ENCODE measurements at places on chromosomes 3 and 15.

- no peak for DNase-seq
Measured at GRCh38 chr3:106067711-106068110, 198.9 kb upstream of the CBLB start.

DNA sequence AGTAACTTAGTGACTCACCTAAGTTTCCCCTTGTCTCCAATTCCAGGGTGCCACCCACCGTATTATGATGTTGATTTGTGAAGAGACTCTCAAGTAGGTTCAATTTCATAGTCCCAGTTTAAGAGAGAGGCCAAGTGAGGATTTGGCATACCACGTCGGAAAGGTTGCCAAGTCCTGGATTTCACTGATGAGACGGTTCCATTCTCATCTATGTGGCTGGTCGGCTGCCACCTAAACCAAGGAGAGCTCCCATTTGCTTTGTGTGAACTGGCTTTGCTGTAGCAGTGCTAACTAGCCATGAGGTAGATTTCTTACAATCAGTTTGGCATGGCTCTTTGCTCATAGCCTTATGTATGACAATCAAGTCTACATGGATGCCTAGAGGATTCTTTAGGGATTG lies 653.6 kb downstream of the NLGN1 start:
- no peak for DNase-seq

DNA sequence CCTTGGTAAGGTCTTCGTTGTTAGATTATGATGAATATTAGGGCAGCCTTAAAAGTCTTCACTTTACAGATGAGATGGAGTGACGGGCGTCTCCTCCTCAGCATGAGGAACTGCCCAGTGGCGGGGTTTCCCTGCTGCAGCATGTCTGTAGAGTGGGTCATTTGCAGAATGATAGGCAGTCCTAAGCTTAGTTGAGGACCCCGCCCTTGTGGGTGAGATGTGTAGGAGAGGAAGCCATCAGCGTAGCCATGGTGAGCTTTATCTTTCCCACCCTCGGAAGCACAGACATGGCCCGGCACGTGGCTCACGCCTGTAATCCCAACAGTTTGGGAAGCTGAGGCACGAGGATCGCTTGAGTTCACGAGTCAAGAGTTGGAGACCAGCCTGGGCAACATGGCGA lies 877 bp downstream of the NIT2 start:
- DNase-seq: no peak

DNA sequence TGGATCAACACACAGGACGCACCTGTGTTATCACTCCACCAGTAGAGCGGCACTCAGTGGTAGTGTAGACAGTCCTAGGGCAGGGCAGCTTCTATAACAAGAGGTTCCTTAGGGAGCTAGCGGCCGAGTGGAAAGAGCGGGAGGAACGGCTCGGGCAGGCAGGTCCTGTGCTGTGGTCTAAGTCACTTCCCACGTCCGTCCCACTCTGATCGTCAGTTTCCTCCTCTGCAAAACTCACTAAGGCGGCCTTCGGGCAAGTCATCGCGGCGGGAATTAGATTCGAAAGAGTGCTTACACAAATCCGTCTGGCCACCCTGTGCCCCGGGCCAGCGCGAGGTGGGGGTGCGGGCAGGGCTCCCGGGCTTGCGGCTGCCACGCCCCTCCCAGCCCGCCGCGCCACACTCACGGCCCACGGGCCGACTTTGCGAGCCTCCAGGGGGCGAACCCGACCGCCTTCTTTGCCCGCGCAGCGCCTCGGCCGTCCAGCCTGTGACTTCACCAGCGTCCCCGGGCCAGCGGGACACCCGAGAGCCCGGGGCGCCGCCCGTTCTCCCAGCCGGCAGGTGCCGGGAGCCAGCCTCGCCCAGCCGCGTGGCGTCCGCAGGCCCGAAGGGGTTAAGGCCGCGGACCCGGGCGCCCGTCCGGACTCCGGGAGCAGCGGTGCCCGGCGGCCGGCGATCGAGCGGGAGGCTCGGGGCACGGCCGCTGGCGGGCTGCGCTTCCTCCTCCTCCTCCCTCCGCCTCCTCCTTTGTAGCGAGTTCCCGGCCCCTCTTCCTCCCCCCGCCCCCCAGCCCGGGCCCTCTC lies 416 bp upstream of the CORO2B start:
- no peak for DNase-seq

DNA sequence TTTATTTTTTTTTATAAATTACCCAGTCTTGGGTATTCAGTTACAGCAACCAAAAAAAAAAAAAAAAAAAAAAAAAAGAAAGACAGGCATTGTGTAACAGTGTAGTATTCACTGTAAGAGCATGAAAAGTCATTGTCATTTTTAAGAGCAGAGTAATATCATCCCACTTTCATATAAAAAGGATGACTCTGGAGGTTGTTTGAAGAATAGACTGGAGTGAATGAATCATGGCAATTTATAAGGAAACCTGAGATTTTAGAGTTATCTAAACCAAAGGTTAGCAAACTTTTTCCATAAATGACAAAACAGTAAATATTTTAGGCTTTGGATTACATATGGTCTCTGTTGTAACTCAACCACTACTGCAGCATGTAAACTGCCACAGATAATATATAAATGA lies 794.9 kb downstream of the NTRK3 start:
- no peak for DNase-seq

DNA sequence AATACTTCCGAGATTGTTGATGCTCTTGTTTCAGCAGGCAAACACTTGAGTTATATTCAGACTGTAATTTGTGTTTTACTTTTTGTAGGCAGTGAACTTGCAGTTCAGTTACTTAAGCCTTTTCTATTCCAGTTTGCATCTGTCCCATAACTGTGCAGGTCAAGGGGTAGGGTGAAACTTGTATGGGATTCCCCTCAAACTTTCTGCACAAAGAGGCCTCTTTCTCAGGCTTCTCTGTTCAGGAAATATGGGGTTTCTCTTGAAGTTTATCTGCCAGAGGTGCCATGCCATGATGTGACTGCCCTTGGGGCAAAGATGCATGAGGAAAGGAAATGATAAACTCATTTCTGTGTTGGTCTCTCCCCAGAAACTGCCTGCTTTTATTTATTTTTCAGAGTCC lies 66.7 kb downstream of the SLC24A1 start:
- no peak for DNase-seq

DNA sequence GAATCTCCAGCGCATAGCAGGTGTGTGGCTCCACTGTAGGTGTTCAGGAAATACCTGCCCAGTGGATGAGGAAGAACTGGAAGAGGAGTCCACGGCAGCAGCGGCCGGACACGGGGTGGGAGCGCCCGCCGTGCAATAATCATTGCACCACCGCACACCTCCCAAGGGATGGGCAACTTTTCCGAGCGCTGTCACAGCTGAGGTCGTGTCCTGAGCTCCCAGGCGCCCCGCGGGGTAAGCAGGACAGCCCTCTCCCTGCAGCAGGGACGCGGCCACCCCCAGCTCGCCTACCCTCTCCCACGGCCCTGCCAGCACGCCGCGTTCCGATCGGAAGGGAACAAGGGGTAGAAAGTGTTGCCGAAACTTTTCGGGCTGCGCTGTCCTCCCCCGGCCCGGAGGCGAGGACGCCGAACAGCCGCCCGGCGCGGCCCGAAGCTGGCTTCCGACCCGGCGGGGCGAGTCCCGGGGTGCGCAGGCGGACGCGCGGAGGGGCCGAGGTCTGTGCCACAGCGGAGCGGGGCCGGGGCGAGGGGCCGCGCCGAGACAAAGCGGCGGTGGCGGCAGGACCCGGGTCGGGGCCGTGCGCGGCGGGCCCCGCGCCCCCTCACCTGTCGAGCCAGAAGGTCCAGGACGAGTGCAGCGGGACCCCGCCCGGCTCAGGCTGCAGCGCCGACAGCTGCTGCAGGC lies 475 bp downstream of the EIF4E3 start:
- no peak for DNase-seq

- DNase-seq: no peak
Measured at GRCh38 chr15:55897560-55898336, 95.7 kb downstream of the NEDD4 start.

DNA sequence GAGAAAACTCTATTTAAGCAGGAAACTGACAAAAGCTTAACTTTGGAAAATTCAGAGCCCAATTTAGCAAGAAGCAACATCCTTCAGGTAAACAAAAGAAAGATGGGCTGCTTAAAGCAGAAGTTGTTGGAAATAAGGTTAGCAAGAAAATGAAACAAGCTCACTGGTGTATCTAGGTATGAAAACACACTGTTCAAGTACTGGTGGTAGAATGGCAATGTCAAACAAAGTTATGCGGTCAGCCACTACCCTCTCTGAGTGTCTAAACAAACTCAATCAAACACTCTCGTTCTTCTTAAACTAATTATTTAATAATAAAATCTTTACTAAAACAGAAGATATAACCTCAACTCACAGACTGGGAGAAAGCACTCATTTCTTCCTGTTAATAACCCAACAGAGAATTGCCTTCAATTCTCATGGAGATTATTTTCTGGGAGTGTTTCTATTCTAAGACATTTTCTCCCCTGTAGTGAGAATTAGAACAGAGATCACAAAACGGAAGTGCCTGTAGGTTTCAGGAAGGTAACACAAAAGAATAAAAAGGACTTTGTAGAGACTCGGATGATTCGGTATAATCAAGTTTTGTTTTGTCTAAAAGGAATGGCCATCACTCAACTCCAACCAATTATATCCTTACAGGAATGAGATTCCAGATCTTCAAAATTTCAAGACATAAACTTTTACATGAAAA lies 28.9 kb downstream of the PRICKLE2 start:
- DNase-seq: no peak

DNA sequence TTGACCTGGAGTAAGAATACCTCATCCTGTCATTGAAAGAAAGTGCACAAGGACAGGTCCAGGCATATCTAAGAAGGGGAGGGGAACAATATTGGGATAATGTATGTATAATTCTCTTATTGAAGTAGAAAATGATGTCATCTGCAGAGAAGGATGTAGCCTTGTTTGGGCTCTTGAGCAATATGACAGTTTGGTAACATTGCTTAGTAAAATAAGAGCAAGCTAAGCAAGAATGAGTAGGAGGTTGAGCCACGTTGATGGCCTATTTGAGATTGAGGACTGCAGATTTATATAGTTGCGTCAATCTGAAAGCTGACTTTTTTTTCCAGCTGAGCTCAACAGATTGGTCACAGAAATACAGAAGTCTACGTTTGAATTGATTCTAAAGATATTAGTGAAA lies 145.2 kb downstream of the FILIP1L start:
- DNase-seq: no peak

- no peak for DNase-seq
Measured at GRCh38 chr15:89018207-89018606, 70.0 kb upstream of the ABHD2 start.

- no peak for DNase-seq
Measured at GRCh38 chr15:39574427-39574826, 6.5 kb upstream of the THBS1 start.

DNA sequence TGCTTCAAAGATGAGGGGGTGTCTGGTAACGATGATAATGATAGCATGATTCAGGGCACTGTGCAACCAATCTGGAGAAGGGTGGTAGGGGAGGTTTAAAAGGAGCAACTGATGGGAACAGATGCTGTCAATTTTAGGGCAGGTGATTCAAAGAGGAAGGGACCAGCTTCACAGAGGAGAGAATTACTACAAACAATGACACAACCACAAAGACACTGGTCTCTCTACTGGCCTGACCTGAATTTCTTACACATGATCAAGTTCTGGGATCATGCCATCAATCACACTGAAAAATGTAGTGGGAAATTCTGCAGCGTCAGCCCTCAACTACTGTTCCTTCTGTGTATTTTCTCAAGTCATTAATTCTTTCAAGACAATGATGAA lies 2.6 kb upstream of the CDV3 start:
- DNase-seq: no peak

DNA sequence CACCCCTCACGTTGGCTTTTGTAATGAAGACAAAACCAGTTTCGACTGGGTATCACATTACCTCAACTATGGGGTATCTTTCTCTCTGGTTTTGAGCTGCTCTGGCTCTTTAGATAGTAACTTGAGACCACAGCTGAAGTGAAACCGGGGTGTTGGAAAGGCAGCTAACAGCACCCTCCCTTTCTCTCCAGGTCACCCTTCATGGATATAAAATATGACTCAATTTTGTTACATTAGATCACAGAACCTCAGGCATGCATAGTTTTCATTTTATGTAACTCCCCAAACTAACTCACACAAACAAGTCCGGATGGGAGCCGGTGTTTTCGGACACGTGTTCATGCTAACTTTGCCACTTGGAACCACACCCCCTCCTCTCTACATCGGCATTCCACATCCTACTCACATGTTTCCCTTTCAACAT lies 90.7 kb downstream of the NR2F2 start:
- no peak for DNase-seq

DNA sequence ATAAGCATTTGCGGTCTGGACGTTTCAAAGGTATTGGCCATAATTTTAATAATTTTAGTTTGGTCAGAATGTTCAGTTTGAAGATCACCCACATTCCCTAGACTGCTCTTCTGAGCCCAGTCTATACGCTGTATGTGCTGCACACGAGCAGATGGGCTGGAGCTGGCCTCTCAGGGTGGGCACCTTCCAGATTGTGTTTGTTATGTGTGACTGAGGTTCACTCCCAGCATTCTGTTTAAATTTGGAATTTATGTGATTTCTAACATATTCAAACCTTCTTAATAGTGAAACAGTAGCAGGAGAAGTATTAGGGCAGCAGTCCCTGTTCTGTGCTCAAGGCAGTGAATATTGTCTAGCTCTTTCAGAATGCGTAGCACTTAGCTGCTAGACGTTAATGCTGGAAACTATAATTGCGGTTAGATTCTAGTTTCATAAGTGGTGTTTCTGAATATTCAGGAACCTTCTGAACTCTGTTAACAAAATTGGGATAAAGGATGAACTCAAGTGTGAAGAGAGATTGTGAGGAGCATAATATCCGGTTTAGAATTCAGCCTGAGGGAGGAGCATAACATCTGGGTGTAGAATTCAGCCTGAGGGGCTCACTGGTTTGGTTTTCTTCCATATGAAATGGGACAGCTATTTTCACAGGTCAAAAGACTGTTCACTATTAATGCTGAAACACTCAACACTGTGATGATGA lies 68.6 kb upstream of the RPL35A start:
- DNase-seq: no peak

DNA sequence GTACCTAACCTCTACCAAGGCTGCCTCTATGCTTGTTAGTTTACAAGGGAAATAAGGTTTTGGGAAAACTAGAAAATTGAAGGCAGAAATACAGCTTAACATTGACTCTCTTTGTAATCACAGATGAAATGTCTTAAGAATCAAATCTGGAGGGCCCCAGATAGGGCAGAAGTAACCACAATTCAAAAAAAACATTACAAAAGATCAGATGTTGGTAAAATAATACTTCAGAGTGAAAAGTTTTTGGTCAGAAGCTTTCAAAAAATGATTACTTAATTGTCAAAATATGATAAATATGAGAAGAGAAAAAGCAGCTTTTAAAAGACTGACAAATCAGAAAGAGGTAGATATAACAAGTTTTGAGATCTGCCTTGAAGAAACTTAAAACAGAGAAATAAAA lies 425.1 kb upstream of the NECTIN3 start:
- no peak for DNase-seq

Data from activated CD8-positive, alpha-beta memory T cell treated with anti-CD3 and anti-CD28 coated beads for 4 hours (primary cell).